Activated naive CD8-positive, alpha-beta T cell treated with anti-CD3 and anti-CD28 coated beads, Interleukin-2, amount 10 ng/mL, durations not matched to agents 7 days and 5 days (primary cell): ENCODE measurements at places on chromosomes 7 and 10. TPM values are rescaled to one million over a fixed set of nuclear protein-coding genes. Genes with fewer than 3 reads are reported as not detected.

DNA sequence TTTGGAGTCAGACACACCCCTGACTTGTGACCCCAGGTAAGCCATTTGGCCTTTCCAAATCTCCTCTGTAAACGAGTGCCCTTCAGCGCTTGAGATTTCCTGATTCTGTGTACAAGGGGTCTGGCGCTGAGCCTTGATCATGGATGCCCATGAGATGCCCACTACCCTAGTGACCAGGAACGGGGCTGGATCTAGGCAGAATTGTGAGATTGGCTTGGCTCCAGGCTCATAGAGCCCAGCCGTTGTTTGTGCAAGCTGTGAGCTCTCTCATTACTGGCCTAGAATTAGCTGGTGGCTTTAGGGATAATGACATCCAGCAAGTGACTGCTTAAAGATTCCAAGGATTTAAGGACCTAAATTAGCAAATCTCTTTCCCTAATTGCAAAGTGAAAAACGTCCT is 84.9 kb downstream of the CAMK1D start:
- no peak for DNase-seq

DNA sequence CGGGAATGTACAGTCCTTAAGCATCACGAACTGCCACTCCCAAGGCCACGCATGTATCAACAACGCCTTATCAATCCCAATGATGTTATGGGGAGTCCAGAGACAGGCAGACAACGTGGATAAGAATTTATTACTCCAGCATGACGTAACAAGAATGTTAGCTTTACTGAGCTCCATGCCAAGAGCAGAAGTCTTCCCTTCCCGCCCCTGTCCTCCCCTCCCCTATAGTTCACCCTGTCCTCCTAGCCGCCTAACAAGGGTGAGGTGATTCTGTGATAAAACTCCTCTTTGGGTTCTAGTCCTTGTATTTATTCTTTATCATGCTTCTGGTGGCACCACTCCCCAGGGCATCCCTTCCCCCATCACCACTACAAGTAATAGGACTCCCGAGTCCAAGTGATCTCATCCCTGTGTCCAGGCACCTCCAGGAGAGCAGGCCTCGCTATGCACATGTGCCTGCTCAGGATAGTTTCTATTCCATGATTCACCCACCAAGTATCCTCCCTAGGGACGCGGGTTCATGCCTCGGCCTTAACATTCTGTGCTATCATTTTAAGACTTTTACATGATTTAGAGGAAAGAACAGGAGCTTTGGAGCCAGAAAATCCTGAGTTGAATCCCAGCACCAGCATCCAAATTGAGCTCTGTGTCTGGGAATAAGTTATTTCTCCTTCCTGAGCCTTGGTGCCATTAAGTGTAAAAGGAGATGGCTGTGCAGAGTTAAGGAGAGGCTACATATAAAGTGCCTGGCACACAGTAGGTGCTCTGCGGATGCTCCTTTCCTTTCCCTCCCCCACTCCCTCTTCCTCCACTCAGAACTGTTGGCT is 15.4 kb downstream of the GSDME start:
- no peak for DNase-seq

NPTX2 gene
- not detected for total RNA-seq

DNA sequence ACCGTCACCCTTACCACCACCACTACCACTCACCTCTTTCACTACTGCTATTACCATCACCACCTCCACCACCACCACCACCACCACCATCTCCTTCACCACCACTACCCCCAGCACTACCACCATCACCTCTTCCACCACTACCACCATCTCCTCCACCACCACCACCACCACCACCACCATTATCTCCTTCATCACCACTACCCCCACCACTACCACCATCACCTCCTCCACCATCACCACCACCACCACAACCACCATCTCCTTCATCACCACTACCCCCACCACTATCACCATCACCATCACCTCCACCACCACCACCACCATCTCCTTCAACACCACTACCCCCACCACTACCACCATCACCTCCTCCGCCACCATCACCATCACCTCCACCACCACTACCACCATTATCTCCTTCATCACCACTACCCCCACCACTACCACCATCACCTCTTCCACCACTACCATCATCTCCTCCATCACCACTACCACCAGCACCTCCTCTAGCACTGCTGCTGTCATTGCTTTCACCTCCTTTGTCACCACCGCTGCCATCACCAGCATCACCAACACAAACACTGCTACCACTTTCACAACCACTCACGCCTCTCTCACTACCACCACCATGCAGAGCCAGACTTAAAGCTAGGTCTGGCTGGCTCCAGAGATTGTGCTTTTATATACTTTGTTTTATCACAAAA is 109.3 kb downstream of the ICA1 start:
- DNase-seq = no peak

DNA sequence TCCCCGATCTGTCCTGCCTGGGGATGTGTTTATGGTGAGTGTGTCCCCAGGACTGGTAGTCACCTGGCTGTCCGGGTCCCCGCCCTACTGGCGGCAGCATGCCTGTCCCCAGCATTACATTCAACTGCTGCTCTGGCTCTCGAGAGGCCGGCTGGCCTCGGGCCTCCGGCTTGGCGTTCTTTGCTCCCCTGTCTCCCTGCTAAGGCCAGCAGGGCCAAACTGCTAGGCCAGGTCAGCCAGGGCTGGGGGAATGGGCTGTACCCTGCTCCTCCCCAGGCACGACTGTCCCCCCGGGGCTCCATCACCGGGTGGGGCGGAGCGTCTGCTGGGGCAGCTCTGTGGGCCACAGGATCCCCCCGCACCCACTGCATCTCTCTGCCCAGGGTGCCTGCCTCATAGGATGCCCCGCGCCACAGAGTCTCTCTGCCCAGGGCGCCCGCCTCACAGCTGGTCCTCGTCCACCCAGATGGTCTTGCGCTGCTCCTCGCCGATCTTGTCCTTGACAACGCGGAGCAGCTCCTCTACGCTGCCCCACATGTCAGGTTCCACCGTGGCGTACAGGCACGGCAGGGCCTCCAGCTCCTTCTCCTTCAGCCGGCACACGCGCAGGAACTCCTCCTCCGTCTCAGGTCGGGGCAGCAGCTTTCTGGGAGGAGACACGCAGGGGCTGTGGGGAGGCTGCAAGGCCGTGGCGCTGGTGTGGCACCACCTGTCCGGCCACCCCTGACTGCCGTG is 62.3 kb upstream of the GNA12 start:
- DNase-seq = no peak

SPDYE16 gene
- total RNA-seq = 0.71 TPM

MYH16 gene
- total RNA-seq = not detected

CALHM3 gene
- 0.17 TPM for total RNA-seq

DNA sequence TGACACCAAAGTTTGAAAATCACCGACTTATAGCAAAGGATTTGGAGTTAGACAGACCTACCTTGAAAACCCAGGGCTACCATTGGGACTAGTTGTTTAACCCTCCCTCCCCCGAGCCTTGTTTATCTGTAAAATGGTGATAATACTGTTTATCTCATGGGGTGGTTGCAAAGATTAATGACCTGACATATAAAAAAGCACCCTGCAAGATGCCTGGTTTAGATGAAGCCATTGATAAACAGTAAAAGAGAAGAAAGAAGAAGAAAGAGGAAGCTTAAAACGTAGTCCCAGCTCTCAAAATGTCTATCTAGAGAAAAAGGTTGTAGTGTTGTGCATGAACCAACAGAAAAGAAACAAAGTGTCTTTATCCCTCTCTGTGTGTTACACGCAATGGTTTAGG is 145.7 kb downstream of the FGFR2 start:
- no peak for DNase-seq

DNA sequence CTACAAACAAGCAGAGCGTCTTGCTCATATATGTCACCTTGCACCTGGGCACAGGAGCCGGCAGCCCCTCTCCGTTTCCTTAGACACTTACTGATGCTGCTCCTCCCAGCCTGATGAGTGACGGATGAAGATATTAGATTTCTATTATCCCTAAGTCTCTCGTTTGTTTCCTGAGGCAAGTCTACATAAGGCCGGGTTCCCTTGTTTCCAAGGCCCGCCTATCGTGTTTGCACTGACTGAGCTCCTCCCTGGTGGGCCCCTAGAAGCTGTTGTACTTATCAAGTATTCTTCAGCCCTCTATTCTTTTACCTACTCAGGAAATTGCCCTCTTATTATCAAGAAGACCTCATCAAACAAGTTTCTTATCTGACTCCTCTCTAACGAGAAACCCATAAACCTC is 18.5 kb downstream of the SH3PXD2A start:
- no peak for DNase-seq

DNA sequence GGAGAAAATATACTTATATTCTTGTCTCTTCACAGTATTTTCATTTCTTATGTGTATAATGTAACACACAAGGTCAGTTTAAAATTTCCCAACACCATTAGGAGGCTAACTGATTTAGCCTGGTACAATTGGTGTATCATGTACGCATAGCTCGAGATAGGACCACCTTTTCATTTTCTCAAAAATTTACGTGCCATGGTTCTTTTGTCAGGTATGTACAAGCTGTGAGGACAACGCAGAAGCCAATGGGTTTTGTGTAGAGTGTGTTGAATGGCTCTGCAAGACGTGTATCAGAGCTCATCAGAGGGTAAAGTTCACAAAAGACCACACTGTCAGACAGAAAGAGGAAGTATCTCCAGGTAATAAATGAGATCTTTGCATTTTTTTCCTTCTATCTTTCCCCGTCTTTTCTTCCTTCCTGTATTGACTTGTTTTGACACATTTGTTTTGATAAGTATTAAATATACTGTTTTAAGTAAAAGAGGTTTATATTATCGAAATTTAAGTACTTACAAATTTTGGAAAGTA is 55.0 kb downstream of the TRIM24 start:
- no peak for DNase-seq

DNA sequence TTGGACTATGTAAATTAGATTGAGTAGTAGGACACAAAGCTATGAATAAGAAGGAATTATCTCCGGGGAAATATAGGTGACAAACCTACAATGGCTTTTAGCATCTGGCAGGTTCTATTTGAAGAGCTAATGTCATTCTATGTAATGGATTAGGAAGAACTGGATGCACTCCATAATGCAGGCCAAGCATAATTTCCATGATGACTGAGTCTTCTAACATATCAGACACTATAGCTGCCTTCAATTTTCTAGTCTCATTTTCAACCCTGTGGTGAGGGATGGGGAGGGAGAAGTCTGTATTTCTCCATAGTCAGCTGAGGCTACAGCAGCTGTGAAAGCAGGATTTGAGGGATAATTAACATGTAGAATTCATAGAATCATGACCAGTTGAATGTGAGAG is 390.4 kb upstream of the LRRTM3 start:
- no peak for DNase-seq

CDC123 gene
- 69.2 TPM for total RNA-seq

DNA sequence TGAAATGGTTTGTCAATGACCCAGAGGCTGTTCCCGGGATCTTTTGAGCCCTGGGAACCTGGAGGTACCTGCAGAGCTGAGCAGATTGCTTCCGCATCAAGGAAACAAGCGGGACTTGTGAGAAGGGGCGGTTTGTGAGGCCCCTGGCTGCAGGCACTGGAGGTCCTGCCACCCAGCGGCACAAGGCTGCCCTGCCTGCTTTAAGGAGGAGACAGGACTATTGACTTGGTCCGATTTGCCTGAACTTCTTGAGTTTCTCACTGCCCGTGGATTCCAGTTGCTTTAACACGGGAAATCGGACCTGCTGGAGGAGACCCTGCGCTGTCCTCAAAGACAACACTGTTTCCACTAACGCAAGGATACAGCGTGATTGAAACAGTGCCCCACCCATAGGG is 130.1 kb downstream of the DNAJB6 start:
- DNase-seq = no peak

GRCh38 chr7:22677680-22678079 is 49.3 kb upstream of the IL6 start:
- DNase-seq = no peak

GPR141 gene
- total RNA-seq = not detected

- no peak for DNase-seq
These were observed 7.2 kb upstream of the PSAP start for GRCh38 chr10:71857934-71858890.

GJD4 gene
- not detected for total RNA-seq

LIPA gene
- 35.9 TPM for total RNA-seq

GRCh38 chr7:79008786-79009185 is 444.7 kb downstream of the MAGI2 start:
- DNase-seq = no peak

DNA sequence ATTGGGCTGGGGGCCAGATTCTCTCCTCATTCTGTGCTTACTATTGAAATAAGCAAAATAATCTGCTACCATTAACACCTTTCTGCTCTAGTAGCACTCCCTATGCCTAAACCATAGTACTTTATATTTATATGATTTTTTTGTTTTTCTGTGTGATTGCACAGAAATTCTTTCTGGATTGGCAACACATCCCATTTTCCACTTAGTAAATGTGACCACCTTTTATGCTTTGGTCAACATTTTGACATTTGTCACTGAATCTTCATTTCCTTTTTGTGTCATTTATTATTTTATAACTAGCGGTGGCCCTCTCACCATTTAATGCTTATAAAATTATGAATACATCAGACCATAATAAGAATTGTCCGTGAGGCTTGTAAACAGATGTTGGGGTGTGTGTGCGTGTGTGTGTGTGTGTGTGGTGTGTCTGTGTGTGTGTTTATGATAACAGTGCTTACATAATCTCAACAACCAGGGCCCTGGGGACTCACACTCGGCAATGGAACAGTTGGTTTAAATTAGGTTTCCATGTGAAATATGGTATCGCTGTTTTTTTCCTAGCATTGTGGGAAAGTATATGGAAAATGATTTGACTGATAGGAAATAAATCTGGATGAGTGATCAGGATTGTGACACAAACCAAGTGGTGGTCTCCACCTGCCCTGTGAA is 138.9 kb downstream of the NOC3L start:
- no peak for DNase-seq

TEX47 gene
- not detected for total RNA-seq

GRCh38 chr7:116420003-116420402 is 79.5 kb upstream of the CAV2 start:
- no peak for DNase-seq

TMEM213 gene
- total RNA-seq = not detected

- DNase-seq = peak; percentile 90
These were observed at the start of gene FAM53B for GRCh38 chr10:124744102-124745050. Gene FAM53B, minus strand, starts transcription at chr10:124744378. Its CDS starts 37,665 bp downstream, at chr10:124706713.

GRCh38 chr10:34895977-34896376 is 80.9 kb upstream of the PARD3 start:
- no peak for DNase-seq
